ENCODE measurements at places on chromosomes 1 and 21.

DNA sequence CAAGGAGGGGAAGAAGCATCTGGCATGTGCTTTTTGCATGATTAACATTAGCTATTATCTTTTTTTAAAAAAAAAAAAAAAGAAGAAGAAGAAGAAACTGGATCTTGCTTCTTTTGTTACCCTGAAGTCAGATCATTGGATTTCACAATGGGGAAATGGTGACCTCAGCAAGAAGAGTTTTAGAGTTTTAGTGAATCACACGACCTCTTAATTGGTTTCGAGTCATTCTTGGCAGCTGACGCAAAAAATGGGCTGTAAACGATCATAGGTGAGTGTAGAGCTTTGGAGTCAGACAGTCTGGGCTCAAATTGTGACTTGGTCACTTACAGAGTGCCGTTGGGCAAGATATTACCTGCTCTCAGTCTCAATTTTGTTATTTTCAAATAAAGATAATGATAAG lies 33.3 kb upstream of the PGBD5 start:
- no peak for DNase-seq

DNA sequence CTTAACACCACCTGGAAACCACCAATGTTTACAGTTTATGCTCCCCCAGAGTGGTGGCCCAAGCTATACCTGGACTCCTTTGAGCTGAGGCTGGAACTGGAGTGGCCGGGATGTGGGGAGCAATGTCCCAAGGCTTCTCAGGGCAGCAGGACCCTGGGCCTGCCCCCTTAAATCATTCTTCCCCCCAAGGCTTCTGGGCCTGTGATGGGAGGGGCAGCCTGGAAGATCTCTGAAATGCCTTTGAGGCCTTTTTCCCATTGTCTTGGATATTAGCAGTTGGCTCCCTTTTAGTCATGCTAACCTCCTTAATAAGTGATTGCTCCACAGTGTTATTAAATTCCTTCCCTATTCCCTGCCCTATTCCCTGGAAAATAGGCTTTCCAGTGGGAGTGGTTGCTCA lies 185.8 kb downstream of the HS2ST1 start:
- no peak for DNase-seq

DNA sequence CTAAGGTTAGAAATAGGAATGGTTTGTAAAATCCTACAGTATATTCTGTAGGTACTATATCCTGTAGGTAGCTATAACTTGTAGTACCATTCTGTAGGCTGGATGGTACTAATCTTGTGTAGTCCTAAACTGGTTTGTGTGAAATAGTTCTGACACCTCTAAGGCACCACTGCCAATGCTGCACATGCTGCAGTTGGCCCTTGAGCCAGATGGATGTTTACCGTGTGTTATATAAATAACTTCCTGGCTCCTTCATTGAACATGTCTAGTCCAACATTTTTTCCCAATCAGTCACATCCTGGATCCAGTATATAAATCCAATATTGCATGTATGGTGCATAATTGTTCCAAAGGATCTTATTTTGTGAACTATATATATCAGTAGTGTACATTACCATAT lies 89.5 kb upstream of the GNG4 start:
- no peak for DNase-seq

- no peak for DNase-seq
These were observed 994.9 kb downstream of the ADGRL2 start for GRCh38 chr1:82795508-82796149.

GRCh38 chr1:107965110-107965991 lies at the start of gene VAV3:
Gene VAV3 (minus strand): TSS chr1:107965180. CDS start chr1:107964869, 311 bp downstream.
- DNase-seq, result peak; percentile 56

- no peak for DNase-seq
These were observed 739 bp upstream of the NUP133 start for GRCh38 chr1:229508823-229509337.

GRCh38 chr1:1419813-1420653 lies 1.0 kb downstream of the ANKRD65 start:
- no peak for DNase-seq

DNA sequence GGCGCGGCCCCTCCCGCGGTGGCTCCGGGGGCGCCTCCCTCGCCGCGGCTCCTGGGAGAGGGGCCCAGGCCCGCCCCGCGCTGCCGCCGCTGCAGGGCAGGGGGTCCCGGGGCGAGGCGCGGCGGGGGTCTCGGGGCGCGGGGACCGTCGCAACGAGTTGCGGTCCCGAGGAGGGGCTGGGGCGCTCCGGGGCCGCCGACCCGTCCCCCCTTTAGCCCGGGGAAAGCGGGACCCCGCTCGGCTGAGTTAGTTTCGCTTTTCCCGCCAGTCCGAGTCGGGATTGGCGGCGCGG lies 493 bp downstream of the SPSB1 start:
- no peak for DNase-seq

GRCh38 chr1:3842912-3843311 lies 14.1 kb downstream of the CEP104 start:
- DNase-seq, result no peak

- no peak for DNase-seq
These were observed 29.8 kb downstream of the ETNK2 start for GRCh38 chr1:204121840-204122555.

DNA sequence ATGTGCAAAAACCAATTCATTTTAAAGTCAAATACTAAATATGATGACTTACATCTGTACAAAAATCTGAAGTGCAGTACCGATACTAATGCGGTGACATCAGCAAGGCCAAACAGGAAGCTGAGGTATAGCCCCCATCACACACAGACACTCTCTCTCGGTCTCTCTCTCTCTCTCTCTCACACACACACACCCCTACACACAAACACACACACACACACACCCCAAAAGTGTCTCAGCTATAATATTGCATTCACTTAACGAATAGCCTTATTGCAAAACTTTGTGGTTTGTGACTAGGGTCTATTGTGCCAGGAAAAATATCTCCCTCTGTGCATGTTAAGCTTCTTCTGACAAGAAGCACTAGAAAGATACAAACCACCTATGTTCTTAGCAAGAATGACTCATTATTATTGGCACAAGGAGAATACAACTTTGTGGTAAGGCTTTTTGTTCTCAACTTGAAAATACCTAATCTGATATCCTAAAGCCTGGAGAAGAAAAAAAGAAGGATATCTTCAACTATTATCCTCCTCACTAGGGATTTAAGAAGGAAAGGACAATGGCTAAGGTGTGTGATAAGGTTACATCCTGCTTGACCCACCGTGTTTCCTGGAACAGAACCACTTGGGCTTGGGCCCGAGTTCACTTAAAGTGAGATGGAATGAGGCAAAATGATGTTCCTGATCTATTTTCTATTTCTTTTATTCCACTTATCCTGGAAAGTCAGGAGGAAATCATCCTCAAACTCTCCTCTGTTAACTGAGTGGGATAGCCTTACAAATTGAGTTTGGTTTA lies 107.1 kb downstream of the NIBAN1 start:
- peak; percentile 76 for DNase-seq

- peak; percentile 84 for DNase-seq
These were observed 323.1 kb upstream of the FAM78B start for GRCh38 chr1:166489670-166490436.

DNA sequence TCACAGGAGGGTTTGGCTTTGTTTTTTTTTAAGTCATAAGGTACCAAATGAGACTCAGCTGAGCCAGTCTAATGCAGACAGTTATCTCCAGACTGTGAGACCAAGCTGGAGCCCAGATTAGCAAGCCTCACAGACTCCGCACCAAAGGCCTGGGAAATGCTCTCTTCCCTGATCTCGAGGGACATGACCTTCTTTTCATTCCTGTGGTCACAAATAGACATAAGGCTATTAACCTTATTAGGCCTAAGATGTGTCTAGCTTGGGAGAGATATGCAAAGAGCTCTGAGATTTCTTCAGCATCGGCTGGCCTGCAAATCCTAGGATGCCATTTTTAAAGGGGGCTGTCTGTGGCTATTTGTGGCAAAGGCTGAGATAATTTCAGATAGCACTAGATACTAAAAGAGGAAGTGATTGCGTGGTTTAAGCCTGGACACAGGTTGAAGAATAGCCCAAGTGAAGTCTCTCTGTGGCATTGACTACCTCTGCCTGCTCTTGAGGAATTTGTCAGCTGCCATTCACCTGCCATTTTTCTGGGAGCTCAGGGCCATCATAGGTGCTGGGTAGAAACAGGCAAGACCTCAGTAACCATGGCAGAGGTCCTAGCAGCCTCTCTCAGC lies 301.3 kb downstream of the SIPA1L2 start:
- no peak for DNase-seq

GRCh38 chr1:12069623-12070244 lies 6.6 kb downstream of the TNFRSF8 start:
- DNase-seq, result no peak

DNA sequence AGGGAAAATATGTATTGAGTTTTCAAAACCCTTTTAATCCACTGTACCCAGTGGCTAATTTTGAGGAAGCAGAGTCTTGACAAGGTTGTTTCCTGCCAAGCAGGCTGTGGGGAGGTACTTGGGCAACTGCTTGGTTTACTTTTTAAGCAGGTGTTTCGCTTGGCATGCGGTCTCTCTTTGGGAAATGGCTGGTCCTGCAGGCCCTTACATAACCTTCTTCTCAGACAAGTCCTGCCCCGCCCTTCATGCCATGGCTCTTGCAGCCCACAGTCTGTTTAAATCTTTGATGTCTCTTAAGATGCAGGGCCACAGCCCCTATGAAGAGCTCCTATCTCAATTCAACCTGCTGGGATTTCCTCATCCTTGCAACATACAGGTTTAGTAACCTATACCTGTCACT lies 36.0 kb upstream of the ABCD3 start:
- DNase-seq, result no peak

- no peak for DNase-seq
These were observed 134.9 kb upstream of the IPO9 start for GRCh38 chr1:201693890-201694607.

DNA sequence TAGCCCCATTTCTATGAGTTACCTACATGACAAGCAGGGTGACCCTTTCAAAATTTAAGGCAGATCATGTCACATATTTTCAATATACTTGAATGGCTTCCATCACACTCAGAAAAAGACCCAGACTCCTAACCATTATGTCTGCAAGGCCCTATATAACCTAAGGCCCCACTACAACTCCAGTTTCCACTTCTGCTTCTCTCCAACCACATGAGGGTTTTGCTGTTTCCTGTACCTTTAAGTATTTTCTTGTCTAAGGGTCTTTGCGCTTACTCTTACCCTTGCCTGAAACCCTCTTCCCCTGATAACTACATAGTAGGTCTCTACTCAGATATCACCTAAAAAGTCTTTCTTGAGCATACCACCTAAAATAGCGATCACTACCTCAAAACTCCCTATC lies 46.1 kb downstream of the SGIP1 start:
- no peak for DNase-seq

DNA sequence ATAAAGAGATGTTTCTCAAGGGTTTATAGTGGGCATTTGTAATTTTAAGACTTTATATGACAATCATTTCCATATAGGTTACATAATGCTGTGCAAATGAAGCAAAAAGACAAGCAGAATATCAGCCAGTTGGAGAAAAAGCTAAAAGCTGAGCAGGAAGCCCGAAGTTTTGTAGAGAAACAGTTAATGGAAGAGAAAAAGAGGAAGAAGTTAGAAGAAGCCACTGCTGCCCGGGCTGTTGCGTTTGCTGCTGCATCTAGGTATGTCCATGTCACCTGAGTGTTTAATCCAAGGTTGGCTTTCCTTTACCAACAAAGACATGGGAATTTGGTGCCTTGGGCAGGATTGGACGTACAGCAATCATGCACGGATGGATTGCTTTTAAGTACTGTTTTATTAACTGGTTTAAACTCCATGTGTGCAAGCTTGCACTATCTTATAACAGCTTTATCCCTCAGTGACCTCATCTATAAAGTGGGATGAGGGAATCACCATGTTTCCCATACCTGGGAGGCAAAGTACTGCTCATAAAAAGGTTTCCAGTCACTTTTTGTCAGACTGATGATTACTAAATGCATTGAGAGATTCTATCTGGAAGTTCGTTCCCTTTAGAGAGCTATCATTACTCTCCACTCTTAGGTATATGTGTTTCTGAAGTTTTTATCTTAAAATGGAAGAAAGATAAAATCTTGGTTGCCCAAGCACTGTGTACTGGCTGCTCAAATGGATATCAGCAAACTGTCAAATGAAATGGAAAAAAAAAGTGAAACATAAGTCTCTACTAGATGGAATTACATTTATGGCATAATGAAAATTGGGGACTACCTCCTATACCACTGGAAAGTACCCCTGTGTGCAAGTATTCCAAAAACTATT lies 55.1 kb downstream of the MACO1 start:
- no peak for DNase-seq

GRCh38 chr1:50591598-50591997 lies 168.4 kb upstream of the DMRTA2 start:
- DNase-seq, result no peak

- DNase-seq, result no peak
These were observed 72.5 kb downstream of the CD34 start for GRCh38 chr1:207838156-207839082.

DNA sequence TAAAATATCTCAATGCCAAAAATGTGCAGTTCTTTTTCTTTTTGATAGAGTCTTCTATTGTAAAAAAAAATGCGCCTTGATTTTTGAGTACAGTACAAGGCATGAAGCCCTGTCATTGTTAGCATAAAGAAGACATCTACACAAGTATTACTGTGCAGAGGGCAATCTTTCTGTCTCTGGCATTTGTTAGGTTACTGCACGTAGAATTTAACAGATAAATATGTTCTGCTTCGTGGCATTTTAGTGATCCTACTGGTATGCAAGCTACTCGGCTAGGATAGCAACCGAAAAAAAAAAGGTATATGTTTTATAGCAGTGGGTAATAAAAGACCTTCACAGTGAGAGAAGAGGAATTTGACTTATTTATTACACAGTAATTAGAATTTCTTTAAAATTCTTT lies 492.9 kb upstream of the ADGRL2 start:
- DNase-seq, result no peak

- DNase-seq, result no peak
These were observed 2.4 kb upstream of the S100A5 start for GRCh38 chr1:153542956-153543711.

- DNase-seq, result no peak
These were observed 32.0 kb downstream of the DUSP10 start for GRCh38 chr1:221709854-221710253.

DNA sequence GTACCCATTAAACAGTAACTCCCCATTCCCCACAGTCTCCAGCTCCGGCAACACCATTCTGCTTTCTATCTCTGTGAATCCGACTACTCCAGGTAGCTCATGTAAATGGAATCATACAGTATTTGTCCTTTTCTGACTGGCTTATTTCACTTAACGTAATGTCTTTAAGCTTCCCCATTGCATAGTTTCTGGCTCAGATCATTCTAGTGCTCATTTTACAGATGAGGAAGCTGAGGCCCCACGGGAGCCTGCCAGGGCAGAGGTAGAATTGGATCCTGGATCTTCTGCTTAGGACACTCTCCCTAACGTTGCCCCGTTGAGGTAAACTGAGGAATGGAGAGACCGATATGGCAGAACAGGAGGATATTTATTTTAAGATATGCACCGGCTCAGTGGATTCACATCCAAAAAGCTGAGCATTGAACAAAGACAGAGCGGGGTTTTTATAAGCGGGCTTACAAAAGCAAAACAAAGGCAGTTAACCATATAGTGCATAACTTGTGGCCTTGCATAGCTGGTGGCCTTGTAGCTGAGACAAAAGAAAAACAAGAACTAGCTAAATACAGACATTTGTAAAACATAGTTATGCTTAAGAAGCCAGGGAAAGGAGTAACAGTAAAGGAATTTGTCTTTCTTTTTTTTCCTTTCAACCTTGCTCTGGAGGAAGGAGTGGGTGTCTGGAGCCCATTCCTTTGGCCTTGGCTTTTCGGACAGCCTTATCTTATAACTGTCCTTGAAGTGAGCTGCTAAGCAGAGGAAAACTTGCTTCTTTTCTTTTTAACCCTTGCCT lies 15.3 kb upstream of the KLHDC8A start:
- DNase-seq, result no peak

- no peak for DNase-seq
These were observed 34.2 kb downstream of the JUN start for GRCh38 chr1:58749646-58750045.

- DNase-seq, result no peak
These were observed 82.0 kb upstream of the TLR5 start for GRCh38 chr1:223225061-223225460.
